ENCODE measurements at places on chromosomes 6 and 20.

DNA sequence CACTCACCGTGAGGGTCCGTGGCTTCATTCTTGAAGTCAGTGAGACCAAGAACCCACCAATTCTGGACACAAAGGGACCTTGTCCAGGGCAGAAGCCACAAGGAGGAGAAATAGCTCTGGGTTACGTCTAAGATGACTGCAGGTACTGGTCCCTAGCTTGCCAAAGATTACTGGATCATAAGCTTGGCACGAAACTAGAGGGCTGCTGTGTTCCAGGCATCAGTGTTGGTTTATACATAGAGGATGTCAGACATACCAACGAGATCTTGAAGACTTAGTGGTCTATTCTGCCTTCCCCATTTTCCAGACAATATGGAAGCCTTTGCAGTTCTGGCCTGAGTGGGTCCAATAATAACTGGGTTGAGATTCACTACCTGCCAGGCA, 175.7 kb downstream of the TBX18 start:
- no peak for DNase-seq

- no peak for DNase-seq
These were observed 568.4 kb upstream of the MAP3K7 start for GRCh38 chr6:91155129-91155785.

- DNase-seq: no peak
These were observed 100.0 kb downstream of the VEGFA start for GRCh38 chr6:43869792-43870659.

DNA sequence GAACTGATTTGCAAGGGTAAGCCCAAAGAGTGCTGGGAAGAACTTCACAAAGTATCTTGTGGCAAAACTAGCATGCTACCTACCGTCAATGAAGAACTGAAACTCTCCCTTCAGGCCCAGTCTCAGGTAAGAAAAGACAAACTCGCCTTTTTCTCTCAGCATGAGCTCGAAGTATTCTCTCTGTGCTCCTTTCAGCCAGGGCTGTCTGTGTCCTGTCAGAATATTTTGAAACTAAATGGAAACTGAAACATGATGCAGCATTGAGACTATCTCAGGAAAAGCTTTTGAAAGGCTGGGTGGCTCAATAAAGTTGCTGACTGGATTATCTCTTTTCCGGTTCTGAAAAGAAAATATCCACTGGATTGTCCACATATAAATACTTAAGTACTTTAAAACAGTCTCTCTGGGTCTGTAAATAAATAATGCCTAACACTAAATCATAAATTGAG, 696 bp downstream of the CALHM5 start:
- DNase-seq: no peak

- no peak for DNase-seq
These were observed 128.4 kb upstream of the SGK1 start for GRCh38 chr6:134446218-134446848.

DNA sequence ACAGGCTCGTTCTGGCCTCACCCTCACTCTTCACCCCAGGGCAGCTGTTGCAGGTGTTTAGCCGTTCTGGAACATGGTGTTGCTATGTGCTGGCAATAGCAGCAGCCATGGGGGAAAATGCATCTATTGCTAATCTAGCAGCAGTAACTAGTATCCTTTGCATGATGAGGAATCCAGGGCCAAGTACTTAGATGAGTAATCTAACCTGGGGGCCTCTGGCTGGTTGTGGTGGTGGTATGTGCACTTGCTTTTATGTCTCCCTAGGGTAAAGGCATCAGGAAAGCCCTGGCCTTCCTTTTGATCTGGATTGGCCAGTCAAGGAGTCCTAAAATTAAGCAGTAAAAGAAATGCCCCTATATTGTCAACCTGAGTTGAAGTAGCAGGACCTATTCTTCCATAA, 594.5 kb upstream of the MAP3K7 start:
- DNase-seq: no peak

DNA sequence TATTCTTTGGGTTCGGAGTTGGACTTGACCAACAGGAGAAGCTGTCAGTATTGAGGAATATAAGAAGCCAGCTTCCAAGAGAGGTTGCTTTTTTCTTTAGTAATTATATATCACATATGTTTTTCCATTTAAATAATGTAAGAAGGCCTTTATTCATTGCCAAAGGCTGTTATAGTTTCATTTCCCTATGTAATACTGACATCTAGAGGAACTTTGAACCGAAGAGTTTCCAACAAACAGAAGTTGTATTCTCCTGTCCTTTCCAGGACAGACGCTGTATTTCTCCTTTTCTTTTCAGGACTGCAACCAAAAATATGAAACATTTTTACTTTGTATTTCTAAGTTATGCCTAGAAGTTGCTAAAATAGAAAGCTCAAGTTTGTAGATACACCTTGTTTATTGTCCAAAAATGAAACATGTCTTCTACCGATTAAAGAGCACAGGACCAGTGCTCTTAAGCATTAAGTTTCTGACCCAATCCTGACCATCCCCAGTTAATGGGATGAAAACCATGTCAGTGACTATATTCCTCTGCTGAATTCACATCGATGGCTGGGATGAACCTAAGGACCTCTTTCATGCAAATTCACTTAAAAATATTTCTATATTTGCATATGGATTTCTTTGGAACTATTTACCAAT, 55.1 kb downstream of the MYLK4 start:
- DNase-seq: no peak

- DNase-seq: no peak
These were observed 100.7 kb upstream of the HMGN3 start for GRCh38 chr6:79335133-79335674.

- no peak for DNase-seq
These were observed 417 bp downstream of the VAPB start for GRCh38 chr20:58389324-58389967.

DNA sequence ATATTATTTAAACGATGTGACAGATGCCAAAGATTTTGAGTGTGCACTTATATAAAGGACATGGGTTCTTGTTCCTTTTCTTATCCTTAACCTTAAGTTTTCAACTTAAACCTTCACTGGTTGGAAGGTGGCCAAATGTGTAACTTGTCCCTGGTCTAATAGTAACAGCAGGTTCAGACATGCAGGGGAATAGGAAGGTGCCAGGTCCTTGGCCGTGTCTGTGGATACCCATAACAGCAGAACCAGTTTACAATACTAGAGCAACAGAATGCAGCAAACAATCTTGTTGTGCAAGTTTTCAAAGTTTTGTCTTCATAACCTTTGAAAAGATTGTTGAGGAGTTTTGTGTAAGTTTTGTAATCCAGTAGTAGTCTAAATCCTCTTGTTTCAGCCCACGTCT, 4.4 kb downstream of the MYB start:
- DNase-seq: no peak

GRCh38 chr20:46555370-46555956, 5.0 kb upstream of the OCSTAMP start:
- DNase-seq: no peak

GRCh38 chr6:116253505-116254296, at the start of gene TSPYL4:
Gene TSPYL4 (minus strand): TSS chr6:116254075. CDS start chr6:116254008, 67 bp downstream.
- DNase-seq: peak; percentile 71

GRCh38 chr6:24867104-24867703, 68.5 kb upstream of the ARMH2 start:
- DNase-seq: no peak

GRCh38 chr20:16760431-16761304, 12.5 kb downstream of the OTOR start:
- DNase-seq: no peak

DNA sequence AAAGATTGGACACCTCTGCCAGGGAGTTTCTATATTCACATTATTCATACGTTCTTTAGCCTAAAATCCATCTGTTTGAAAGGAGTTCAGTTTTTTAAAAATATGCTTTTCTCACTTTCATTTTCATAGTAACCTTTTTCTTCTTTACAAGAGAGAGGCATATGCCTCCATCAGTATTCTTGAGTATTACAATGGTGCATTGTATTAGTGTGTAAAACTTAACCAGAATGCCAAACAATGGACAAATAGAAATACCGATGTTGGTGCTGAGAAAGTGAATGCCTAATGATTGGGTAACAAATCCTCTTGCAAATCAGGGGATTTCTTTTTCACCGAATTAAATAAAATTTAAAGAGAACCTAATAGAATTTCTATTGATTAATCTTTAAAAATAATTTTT, 163.2 kb upstream of the LAMA2 start:
- no peak for DNase-seq

DNA sequence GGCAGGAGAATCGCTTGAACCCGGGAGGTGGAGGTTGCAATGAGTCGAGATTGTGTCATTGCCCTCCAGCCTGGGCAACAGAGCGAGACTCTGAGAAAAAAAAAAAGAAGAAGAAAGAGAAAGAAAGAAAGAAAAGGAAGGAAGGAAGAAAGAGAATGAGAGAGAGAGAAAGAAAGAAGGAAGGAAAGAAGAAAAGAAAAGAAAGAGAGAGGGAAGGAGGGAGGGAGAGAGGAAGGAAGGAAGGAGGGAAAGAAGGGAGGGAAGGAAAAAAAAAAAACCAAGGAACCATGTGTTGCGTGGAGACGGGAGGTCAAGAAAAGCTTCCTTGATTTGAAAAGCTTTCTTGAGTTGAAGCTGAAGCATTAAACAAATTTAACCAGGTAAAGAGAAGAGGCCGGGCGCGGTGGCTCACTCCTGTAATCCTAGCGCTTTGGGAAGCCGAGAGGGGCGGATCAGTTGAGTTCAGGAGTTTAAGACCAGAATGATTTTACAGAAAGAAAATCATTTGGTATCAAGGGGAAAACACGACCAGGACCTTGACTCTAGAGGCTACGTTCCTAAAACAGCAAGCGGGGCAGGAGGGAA, 90.5 kb upstream of the PRSS16 start:
- DNase-seq: no peak

- no peak for DNase-seq
These were observed 83.5 kb upstream of the CDH4 start for GRCh38 chr20:61168605-61169004.

DNA sequence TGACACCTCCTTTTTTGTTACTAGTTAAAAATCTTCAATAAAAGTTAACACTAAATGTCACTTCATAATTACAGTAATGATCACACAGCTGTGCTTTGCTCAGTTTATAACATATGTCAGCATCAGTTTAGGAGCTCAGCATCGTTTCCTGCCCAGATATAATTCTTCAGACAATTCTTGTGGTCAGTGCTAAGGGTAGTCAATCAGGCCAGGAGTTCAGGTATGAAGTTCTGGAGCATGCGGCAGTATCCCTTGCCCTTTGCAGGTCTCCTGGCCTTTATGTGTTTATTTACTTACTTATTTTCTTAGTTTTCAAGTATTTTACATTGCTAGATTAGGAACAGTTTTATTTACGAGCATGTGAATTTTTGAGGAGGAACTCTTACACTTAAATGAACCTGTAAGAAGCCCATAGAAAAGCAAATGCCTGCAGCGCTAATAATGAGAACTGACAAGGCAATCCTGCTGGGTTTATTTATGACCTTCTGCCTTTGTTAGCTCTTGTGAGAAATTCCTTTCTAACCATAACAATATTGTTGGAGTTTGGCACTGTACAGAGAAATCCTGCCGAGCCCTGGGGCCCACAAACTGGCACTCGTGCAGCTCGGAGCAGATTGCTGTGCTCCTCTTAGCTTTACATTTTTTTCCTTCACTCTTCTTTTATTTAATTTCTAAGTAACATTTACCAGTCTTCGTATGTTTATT, 252.8 kb downstream of the TMEM242 start:
- DNase-seq: no peak

DNA sequence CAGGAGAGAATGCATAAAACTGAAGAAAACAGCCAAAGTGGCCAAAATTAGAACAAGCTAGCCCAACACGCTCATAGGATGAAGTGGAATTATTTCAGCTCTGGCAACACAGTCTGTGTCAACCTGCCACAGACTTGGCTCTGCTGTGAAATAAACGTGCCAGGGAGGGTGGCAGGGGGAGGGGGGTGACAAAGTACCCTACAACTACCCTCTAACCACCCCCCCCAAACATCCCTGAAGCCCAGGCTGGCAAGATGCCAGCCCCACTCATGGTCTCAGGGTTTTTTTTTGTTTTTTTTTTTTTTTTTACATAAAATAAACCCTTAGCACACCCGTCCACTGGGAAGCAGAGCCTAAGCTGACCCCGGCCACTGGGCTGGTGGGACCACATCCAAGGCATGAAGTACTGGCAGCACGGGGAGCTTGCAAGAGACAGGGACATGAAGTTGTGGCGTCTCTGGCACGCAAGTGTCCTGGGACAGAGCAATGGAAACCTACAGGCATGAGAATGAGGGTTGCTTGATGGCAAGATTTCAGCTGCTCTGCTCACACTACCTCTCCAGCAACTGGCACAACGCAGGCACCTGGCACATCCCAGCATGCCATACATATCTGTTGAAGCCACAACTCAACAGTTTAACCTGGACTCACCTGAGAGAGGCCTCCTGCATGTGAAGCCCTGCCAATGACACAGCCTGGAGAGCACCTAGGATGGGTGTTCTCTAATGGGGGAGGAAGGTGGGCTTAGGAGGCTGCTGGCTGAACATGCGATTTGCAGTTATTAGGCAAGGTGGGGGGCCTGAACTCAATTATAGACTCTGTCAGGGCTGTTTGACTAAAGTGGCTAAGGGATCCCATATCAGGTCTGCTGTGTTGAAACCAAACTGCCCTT, 76.4 kb downstream of the TRAM2 start:
- no peak for DNase-seq

GRCh38 chr6:90000864-90001731, 106.8 kb downstream of the GJA10 start:
- DNase-seq: no peak

DNA sequence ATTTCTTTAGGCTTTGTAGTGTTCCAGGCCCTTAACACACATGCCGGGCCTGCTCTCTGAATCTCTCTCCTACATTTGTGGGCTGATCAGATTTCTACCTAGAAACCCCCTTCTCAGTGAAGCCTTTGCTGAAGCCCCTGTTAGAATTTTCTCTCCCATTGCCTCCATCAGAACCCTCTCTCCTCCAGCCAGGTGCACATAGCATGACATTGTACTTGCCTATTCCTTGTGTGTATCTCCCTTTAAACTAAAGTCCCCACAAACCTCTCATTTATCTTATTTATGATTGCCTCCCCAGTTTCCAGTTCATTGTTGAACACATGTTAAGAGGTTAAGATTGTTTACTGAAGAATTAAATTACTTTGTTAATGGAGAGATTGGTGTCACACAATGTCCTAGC, 325.5 kb upstream of the CITED2 start:
- DNase-seq: no peak

DNA sequence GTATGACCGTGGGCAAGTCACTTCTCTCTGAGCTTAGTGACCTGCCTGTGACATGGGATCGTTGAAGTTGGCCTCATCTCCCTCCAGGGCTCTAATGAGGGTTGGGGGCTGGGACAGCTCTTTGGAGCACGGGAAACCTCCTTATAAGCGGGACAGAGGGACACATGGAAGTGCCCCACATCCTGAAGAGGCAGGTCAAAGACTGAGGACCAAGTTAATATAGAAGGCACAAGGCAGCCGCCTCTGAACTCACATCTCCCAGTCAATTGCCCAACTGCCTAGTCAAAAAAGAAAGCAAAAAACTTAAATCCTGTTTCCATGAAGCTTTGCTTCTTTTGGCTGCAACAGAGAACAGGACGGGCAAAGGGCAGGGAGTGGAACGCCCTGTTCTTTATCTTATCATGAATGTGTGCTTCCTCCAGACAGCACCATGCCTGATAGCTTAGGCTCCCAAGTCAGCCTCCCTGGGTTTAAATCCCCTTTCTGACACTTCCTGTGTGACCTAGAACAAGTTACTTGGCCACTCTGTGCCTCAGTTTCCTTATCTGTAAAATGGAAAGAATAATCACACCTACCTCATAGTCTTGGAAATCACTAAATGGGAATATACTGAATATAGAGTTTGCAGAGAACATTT, 27.1 kb downstream of the LBP start:
- no peak for DNase-seq

Measured in H1 (cell line).